ENCODE measurements at places on chromosomes 4 and X.

GRCh38 chr4:154435895-154436294 lies 55.7 kb downstream of the DCHS2 start:
- DNase-seq: no peak

DNA sequence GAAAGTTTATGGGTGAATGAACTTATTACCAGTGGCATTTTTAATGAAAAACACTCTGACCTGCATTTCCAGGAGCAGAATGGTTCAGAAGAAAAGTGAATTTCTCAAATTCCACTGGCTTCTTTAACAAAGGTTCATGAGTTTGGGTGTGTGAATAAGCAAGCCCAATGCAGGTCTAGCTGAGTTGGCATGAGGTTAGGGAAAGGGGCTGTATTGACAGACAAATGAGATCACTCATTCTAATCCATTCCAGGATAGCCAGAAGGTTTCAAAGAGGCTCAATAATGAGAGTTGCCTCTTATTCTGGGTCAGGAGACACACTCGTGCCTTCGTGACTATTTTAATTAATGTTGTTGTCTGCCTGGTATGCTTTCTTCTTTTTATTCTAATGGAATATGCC lies 43.7 kb upstream of the NPY2R start:
- DNase-seq: no peak

DNA sequence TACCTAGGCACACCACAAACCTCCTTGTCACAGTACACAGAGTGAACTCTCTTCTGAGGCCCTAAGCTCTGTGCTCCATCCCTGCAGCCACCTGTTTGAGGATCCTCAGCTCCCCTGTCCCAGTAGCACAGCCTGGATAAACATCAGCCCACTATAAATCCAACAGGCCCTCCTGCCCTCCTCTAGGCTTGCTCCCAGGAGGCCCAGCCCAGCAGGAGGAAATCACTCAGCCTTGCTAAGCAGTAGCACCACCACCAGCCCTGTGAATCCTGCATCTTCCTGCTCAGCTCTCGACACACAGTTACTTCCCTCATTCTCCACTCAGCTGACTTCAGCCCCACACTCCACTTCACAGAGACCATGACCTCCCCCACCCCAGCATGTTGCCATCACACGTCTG lies 273.9 kb downstream of the BCOR start:
- DNase-seq: no peak

- no peak for DNase-seq
Observed at GRCh38 chr4:20462426-20463175, 210.9 kb downstream of the SLIT2 start.

GRCh38 chrX:150063138-150063518 lies 124.8 kb upstream of the EOLA2 start:
- no peak for DNase-seq
